GM12878 (cell line): ENCODE measurements at places on chromosomes 12 and 14.

- DNase-seq, result no peak
Measured at GRCh38 chr14:95885278-95885677, 8.6 kb downstream of the TUNAR start.

- no peak for DNase-seq
Measured at GRCh38 chr12:120366341-120366705, 2.6 kb downstream of the MSI1 start.

DNA sequence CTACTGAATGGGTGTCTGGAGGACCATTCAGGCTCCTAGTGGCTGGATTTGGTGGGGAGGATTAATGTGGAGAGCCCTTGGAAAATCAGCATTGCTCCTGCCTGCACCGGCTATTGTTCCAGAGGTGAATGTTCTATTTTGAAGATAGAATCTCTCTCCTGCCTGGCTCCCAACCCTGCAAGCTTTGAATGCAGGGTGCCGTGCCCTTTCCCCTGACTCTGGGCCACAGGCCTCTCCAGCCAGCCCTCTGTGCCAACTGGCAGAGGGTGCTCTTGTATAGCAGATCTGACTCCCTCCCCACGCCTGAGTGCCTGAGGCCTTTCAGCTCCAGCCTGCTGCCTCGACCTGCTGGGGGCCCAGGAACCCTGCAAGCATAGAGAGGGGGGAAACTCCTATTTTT, 106.8 kb downstream of the TMEM260 start:
- DNase-seq, result no peak

DNA sequence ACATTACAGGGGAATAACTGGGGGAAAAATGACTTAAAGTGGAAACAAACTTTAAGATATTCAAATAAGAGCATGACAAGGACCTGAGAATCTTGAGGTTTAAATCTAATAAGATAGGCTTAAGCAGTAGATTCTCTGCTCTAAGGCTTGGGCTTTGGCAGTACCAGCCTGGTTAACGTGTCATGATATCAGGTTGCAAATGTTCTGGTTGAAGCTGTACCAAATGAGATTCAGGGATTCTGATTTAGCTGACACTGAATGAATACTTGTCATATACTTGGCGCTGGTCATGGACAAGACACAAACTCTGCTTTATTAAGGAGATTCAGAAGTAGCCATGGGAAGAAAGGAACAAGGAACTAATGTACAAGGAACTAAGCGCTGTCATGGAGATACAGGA, 6.1 kb downstream of the TCP11L2 start:
- no peak for DNase-seq

DNA sequence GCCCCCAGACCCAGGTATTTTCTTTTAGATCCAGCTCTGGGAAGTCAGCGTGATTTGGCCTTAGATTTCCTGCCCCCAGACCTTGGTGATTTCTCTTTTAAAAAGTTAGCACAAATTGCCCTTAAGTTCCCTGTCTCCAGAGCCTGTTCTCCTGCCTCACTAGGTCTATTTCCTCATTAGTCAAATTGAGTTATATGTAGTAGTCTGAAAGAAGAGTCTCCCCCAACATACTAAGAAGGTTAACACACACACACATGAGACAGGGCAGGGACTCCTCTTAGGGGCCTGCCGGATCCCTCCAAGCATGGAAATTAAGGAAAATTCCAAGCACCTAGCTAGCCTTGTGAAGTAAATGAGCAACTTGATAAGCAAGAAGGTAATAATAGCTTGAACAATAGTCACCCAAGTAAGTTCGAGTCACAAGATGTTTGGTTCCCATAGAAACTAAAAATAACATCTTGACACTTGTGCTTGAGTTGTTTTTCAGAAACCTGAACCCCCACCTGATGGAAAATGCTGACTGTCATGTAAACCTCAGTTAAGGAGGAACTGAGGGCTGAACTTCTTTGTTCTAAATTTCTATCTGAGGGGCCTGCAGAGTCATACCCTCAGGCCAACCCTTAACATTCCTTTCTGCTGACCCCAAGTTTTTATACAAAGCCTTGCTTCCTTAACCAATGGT, 51.6 kb downstream of the CAND1 start:
- no peak for DNase-seq

- no peak for DNase-seq
Measured at GRCh38 chr12:130497321-130497720, 159.6 kb downstream of the PIWIL1 start.

GRCh38 chr12:109718390-109718789, 4.8 kb downstream of the FAM222A start:
- no peak for DNase-seq

GRCh38 chr14:80764496-80764895, 177.0 kb downstream of the CEP128 start:
- no peak for DNase-seq

DNA sequence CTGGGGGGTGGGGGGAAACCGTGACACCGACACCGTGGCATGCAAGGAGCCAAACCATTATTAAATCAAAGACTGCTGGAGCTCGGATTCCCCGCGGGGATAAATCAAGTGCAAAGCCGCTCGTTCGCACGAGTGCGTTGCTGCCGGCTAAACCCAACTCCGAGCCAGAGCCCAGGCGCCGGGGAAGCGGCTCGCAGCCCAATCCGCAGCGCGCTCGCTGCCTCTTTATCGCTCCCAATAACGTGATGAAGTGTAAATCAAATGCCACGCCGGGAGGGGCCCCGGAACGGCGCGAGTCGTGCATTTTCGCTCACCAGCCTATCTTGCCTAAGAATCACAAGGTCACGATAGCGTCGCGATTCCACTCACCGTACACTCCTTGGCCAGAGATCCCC, 1.3 kb downstream of the MDGA2 start:
- no peak for DNase-seq

GRCh38 chr12:51961834-51962233, 10.3 kb downstream of the ACVR1B start:
- no peak for DNase-seq

DNA sequence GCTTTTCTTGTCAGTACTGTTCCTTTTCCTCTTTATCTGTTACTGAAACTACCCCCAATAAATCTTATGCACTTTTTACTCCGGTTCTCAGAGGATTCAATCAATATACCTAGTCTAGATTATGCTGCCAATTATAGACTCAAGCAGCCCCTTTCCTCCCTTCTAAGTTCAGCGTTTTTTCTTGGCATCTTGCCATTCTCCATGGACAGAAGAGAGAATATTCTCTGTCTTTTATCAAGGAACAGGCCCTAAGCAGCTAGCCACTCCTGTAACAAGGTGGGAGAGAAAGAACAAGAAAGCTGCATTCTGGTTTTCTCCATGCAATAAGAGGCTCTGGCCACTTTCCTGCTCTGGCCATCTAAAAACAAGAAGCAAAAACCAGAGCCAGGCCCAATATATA, 263.0 kb upstream of the ALG10 start:
- no peak for DNase-seq

GRCh38 chr12:48978741-48979601, 849 bp downstream of the WNT1 start:
- DNase-seq, result no peak

GRCh38 chr14:71324767-71325272, 417.6 kb downstream of the PCNX1 start:
- peak; percentile 89 for DNase-seq

GRCh38 chr12:4251216-4251891, 22.2 kb upstream of the CCND2 start:
- no peak for DNase-seq

DNA sequence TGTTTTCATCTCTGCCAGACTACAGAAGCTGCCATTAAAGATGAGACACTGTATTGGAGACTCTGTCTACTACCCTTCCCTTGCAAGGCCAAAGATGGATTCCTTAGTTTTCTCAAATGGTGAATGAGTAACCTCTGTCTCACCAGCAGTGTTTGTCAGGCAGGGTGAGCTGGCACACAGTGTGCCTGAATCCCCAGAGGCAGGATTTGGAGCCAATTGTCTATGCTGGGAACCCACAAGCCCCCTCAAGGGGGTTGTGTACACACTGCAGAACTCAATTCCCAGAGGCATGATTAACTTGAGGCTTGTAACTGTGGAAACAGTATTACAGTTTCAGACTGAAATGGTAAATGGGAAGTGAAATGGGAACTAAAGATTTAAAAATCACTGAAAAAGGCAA, 136.8 kb upstream of the PTPRB start:
- no peak for DNase-seq

DNA sequence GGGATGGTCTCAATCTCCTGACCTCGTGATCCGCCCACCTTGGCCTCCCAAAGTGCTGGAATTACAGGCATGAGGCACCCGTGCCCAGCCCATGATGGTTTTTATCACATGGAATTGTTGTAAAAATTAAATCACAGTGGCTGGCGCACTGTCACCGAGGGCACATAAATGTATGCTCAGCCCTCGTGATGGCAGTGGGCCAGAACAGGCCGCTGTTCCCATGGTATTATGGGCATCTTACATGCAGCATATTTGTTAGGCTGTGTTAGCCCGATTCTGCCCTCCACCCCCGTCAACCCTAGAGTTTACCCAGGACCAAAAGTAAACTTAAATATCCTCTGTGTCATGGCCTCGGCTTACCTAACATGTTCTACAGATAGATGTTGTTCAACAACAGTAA, 48.6 kb downstream of the GPR68 start:
- no peak for DNase-seq

- DNase-seq, result no peak
Measured at GRCh38 chr12:49972641-49973360, at the start of gene AQP6. AQP6 (plus strand) TSS chr12:49972947; CDS start chr12:49973174, 227 bp downstream.

DNA sequence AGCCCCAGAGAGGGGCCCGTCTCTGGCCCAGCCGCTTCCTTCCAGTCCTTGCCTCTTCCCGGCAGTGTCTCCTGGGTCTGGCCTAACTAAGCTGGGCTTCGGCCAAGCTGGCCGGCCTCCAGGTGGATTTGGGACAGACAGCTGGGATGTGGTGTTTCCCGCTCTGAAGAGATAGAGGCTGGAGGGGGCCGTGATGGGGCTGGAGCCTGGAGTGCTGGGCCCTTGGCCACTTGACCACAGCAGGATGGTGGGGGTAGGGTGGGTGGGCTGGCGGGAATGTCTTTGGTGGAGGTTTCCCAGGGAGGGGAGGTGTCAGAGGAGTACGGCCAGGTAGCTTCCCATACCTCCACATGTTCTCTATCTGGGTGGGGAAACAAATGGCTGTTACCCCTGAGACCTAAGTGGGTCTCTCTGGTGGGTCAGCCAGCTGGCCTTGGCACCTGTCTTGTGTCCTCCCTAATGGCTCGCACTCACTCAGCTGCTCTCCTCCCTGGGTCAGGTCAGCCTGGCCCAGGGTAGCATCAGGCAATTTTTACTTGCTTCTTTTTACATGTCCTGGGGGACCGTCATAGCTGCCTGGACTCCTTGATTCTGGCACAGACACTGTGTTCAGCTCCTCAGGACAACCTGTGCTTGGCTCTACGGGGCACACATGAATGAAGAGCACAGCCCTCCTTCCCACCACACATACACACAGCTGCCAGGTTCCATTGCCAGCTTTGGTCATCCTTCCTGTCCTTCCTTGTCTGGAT, 19.8 kb upstream of the PGF start:
- no peak for DNase-seq

GRCh38 chr12:4813741-4814140, 93.5 kb downstream of the GALNT8 start:
- no peak for DNase-seq

GRCh38 chr12:20463913-20464524, 95.7 kb downstream of the PDE3A start:
- DNase-seq, result no peak

GRCh38 chr12:107223821-107224220, 130.5 kb upstream of the CRY1 start:
- DNase-seq, result no peak

- no peak for DNase-seq
Measured at GRCh38 chr12:112965643-112966042, 12.7 kb upstream of the OAS2 start.

DNA sequence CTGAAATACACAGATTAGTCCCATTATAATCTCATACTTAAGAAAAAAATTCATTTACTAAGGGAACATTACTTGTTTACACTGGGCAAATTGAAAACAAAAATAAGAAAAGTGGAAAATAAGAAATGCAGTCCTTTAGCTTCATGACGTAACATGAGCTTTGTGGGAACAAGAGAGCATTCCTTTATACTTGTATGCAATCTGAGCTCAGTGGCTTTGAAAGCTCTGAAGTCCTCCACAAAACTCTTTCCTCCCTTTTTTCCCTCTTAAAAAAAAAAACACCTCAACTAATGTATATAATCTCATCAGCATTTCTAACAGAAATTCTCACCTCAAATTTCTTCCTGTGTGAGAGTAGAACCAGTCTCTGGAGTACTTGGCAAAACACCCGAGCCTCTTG, 76.9 kb upstream of the OTX2 start:
- no peak for DNase-seq

DNA sequence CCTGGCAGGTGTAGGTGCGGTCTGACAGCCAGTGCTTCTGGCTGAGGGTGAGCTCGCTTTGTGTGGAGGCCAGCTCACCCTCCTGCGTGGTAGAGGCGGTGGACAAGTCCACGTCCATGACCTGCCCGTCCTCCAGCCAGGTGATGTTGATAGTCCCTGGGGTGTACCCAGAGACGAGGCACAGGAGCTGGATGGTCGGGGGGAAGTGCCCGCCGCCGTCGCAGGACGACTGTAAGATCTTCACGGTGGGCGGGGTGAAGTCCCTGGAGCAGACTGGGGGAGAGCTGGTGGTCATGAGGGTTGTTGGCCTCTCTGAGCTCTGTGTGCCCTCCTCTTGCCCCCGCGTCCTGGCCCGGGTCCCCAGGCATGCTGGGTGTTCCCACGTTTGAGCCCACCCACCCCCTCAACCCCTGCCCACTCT, 74.6 kb downstream of the TMEM121 start:
- no peak for DNase-seq

- no peak for DNase-seq
Measured at GRCh38 chr12:75944905-75945432, 86.6 kb downstream of the PHLDA1 start.

DNA sequence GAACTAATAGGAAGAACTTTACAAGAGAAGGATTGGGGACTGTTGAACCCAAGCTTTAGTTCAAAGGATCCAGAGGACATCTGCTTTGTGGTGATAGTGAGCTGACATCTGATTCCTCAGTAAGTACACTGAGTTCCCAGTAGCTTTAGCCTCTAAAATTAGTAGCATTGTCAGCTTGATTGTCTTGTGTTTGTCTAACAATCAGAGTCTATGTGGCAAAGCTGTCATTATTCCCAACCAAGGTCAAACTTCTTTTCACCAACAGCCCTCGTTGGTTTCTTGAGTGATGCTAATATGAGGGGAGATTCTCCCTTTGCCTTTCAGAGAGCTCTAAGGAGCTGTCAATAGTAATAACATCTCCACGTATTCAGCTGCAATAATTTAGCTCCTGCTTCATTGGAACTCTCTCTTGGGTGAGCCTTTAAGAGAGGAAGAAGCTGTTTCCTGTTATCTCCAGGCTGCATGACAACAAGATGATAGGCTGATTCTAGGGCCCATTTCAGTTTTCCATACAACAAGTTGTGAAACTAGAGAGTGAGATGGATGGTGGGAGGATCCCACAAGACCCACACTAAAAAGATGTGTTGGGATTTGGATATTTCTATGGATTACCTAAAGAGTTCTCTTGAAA, 46.7 kb downstream of the TGFB3 start:
- no peak for DNase-seq
